ENCODE measurements at places on chromosomes 12 and 14.
A peak's percentile ranks its signal among the peaks of the same experiment; 100 is the strongest.

- DNase-seq: no peak
Measured at GRCh38 chr12:80861641-80862378, 75.9 kb downstream of the LIN7A start.

GRCh38 chr14:91005716-91006115 lies 54.7 kb downstream of the RPS6KA5 start:
- DNase-seq: no peak

- DNase-seq: no peak
Measured at GRCh38 chr12:111418594-111418880, 12.8 kb downstream of the SH2B3 start.

- DNase-seq: peak; percentile 44
Measured at GRCh38 chr14:51979088-51979709, 10.1 kb upstream of the RTRAF start.

GRCh38 chr12:120039711-120040110 lies 50.7 kb downstream of the BICDL1 start:
- no peak for DNase-seq

DNA sequence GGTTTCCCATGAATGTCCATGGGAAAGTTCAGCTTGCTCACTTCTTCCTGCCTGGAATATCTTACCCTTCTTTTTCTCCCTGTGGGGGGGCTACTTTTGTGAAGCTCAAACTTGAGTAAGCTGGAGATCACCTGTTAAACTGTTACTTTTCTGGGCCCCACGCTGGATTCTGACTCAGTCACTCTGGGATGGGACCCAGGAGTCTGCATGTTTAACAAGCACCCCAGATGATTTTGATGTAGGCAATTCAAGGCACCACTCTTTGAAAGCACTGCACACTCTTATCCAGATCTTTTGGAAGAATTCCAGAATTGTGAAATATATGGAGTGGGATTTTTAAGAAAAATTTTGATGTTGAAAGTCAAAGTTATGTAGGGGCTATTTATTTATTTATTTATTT lies 46.3 kb upstream of the IGF1 start:
- no peak for DNase-seq

All from NCI-H187 treated with DMSO at 0.1 percent for 48 hours (cell line).